ENCODE measurements at places on chromosomes 3 and 15.

DNA sequence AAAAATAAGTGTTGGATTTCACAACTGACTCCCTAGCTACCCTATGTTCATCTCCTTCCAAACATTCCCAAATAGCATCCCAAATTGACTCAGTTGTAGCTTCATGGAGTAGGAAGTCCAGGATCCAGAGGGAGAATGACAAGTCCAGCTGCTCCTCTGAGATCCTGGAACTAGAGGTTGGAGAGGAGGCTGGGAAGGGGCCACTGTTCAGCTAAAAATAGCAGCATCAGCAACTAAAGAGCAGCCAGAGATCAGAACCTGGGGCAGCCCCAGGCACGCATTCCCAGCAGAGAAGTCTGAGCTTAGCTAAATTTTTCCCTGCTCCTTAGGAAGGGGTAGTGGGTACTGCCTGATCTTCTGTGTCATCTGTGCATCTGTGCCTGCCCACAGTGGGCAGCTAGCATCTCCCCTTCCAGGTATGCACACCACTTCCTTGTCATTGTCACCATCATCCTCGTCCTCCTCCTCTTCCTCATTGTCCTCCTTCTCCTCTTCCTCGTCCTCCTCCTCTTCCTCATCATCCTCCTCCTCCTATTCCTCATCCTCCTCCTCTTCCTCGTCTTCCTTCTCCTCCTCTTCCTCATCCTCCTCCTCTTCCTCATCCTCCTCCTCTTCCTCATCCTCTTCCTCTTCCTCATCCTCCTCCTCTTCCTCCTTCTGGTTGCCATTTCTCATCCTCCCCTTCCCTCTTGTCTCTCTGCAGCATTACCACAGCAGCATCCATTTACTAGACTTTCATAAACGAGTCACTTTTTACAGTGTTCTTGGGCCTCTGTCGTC lies 152.3 kb upstream of the ROPN1 start:
- no peak for DNase-seq

DNA sequence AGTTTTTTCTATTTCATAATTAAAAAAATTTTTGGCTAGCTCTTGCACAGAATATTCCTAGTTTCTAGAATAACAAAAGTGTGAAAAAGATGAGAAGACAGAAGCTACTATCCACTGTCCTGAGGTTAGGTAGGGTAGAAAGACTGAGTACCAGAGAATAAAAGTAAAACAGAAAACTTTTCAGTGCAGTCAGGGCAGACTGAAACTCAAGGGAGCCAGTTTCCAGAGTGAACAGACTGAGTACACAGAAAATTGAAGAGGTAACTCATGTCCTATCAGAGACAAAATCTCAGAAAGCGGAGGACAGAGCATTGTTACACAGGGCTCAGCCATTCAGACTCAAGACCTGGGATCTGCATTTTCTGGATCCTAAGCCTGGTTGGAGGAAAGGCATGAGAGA lies 8.8 kb upstream of the FBXO40 start:
- DNase-seq: no peak

DNA sequence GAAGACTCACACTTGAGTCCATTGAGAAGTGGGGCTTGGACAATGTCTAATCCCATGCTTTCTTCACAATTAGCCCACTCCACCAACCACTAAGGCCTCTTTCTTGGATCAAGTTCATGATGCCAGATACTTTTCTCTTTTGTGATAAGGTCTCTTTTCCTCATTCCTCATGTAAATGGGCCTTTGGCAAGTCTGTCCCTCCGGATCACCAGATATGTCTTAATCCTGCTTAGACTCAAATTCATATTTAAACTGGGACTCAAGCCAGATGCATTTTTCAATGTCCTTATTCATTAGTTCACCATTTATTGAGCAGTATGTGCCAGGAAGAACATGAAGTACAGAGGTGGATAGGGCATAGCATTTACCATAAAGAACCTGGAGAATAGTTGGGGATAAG lies 671.1 kb downstream of the TBL1XR1 start:
- DNase-seq: no peak

GRCh38 chr3:186514296-186515002 lies 29.7 kb downstream of the CRYGS start:
- no peak for DNase-seq

- DNase-seq: no peak
Observed at GRCh38 chr15:92365906-92366305, 27.8 kb upstream of the ST8SIA2 start.

- no peak for DNase-seq
Observed at GRCh38 chr15:27231811-27232210, 260.8 kb downstream of the GABRG3 start.

GRCh38 chr3:11632564-11632963 lies 11.2 kb downstream of the VGLL4 start:
- no peak for DNase-seq
